Activated naive CD4-positive, alpha-beta T cell treated with anti-CD3 and anti-CD28 coated beads for 36 hours (primary cell): ENCODE measurements at places on chromosomes 3 and 15. TPM values are rescaled to one million over a fixed set of nuclear protein-coding genes. Genes with fewer than 3 reads are reported as not detected.

DNA sequence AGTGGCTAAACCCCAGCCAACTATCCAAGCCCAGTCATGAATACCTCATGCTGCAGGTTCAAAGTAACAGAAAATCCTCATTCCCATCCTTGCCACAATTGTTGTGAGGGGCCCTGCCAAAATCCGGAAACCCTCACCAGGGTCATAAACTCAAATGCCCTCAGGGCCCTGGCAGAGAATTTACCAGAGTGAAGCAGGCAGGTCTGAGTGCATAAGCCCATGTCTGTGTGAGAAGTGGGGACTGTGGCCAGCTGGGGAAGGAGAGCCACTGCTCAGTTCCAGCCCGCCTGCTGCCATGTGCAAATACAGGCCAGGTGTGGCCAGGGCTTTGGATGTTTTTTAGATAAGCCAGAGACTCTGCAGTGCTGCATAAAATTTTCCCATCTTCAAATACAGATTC lies 7.0 kb downstream of the CEP152 start:
- H3K4me1 ChIP-seq: peaks cover 51% of the 10 kb centered on the region
- peaks cover 29% of the 10 kb centered on the region for H3K36me3 ChIP-seq
- no peak overlapping the region for H3K27ac ChIP-seq

- no peak overlapping the region for H3K4me3 ChIP-seq
- DNase-seq: peak; percentile 72
- H3K27ac ChIP-seq: peak overlapping the region; percentile 77
Measured at GRCh38 chr15:34239151-34239808, 14.5 kb downstream of the EMC4 start.

Gene COMMD2
- total RNA-seq: 28.0 TPM

Gene LTK
- not detected for total RNA-seq

- H3K4me3 ChIP-seq: no peak overlapping the region
- DNase-seq: peak; percentile 88
- H3K4me1 ChIP-seq: peaks cover 24% of the 10 kb centered on the region
- H3K27me3 ChIP-seq: peaks cover 3% of the 10 kb centered on the region
- peak overlapping the region; percentile 71 for H3K27ac ChIP-seq
- no peaks in the 10 kb centered on the region for H3K36me3 ChIP-seq
Measured at GRCh38 chr3:153138276-153139210, 23.5 kb upstream of the RAP2B start.

GRCh38 chr15:80861731-80862170 lies 82.6 kb downstream of the CEMIP start:
- no peaks in the 10 kb centered on the region for H3K27me3 ChIP-seq
- no peak for DNase-seq
- no peak overlapping the region for H3K27ac ChIP-seq
- no peaks in the 10 kb centered on the region for H3K36me3 ChIP-seq

DNA sequence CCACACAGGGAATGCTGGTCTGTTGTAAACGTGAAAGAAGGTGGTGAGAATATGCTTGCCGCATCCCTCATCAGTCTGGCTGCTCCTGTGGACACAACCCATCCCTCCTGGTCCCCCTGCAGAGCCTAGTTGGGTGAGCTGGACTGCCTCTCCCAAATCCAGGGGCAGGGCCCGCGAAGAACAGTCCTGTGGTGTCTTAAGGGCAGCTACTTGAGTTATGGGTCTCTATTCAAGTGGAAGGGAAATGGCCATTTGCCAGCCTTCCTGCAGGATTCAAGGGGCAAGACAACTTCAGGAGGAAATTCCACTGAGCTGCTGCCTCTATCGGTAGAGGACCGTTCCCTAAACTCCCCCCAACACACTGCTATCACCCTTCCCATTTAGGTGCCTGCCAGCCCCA lies 98.9 kb downstream of the IQSEC1 start:
- H3K36me3 ChIP-seq: no peaks in the 10 kb centered on the region
- peaks cover 10% of the 10 kb centered on the region for H3K4me1 ChIP-seq
- H3K4me3 ChIP-seq: no peak overlapping the region
- no peaks in the 10 kb centered on the region for H3K27me3 ChIP-seq
- H3K27ac ChIP-seq: no peak overlapping the region
- no peak for DNase-seq

Gene ZKSCAN7
- 1.7 TPM for total RNA-seq

Gene FBXO40
- not detected for total RNA-seq

GRCh38 chr3:8938021-8938420 lies 25.3 kb downstream of the RAD18 start:
- DNase-seq: no peak
- H3K4me1 ChIP-seq: no peaks in the 10 kb centered on the region
- H3K36me3 ChIP-seq: peaks cover 46% of the 10 kb centered on the region
- H3K4me3 ChIP-seq: no peak overlapping the region

GRCh38 chr3:120841264-120841663 lies 66.7 kb upstream of the STXBP5L start:
- H3K4me1 ChIP-seq: no peaks in the 10 kb centered on the region
- no peak for DNase-seq
- no peak overlapping the region for H3K27ac ChIP-seq
- no peak overlapping the region for H3K4me3 ChIP-seq
- H3K36me3 ChIP-seq: no peaks in the 10 kb centered on the region

GRCh38 chr3:105686278-105686897 lies 182.4 kb downstream of the CBLB start:
- peaks cover 26% of the 10 kb centered on the region for H3K4me1 ChIP-seq
- no peak for DNase-seq
- H3K36me3 ChIP-seq: peaks cover 24% of the 10 kb centered on the region
- no peak overlapping the region for H3K27ac ChIP-seq
- no peaks in the 10 kb centered on the region for H3K27me3 ChIP-seq

DNA sequence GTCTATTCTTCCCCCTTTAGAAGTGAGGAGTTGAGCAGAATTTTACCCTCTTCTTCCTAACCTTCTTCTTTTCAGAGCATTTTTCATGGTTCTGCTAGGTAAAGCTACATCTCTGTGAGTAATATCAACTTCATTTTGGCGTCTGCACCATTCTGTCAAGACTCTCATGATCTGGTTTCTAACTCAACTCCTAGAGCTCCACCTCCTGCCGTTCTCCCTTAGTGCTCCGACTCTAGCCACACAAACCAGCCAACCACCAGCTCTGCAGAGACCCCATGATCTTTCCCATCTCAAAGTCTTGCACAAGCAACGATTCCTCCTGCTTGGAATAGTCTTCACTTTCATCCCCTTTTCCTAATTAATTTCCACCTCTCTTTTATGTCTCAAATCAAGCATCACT lies 193.9 kb upstream of the TMC3 start:
- no peak for DNase-seq
- H3K27ac ChIP-seq: no peak overlapping the region
- no peaks in the 10 kb centered on the region for H3K4me1 ChIP-seq
- H3K4me3 ChIP-seq: no peak overlapping the region
- no peaks in the 10 kb centered on the region for H3K36me3 ChIP-seq

- H3K4me3 ChIP-seq: no peak overlapping the region
- no peak overlapping the region for H3K27ac ChIP-seq
- no peaks in the 10 kb centered on the region for H3K27me3 ChIP-seq
- no peak for DNase-seq
- H3K36me3 ChIP-seq: no peaks in the 10 kb centered on the region
Measured at GRCh38 chr3:35383719-35384555, 255.4 kb upstream of the ARPP21 start.

Gene ADGRG7
- not detected for total RNA-seq

- peaks cover 6% of the 10 kb centered on the region for H3K27me3 ChIP-seq
- H3K27ac ChIP-seq: peak overlapping the region; percentile 88
- H3K36me3 ChIP-seq: peaks cover 27% of the 10 kb centered on the region
- peaks cover 40% of the 10 kb centered on the region for H3K4me1 ChIP-seq
- peak overlapping the region; percentile 83 for H3K4me3 ChIP-seq
- DNase-seq: peak; percentile 43
Measured at GRCh38 chr3:100709842-100710260, 557 bp downstream of the TFG start.

DNA sequence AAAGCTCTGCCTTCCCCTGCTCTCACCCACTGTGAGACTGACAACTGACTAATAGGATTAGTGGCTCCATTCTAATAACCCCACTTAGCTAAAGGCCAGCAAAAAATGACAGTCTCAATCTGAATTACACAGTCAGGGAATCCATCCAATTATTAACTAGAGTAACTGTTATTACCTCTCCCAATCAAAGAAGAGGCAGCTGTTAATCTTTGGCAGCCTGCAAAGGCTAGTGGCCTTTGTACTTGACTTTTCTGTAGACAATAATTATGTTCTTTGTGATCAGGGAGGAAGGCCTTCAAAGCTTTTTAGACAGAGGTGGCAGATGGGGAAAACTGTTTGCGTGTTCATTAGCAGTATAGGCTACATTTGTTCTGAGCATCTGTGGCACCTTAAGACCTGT lies 177.7 kb downstream of the ISL2 start:
- H3K4me1 ChIP-seq: no peaks in the 10 kb centered on the region
- H3K27me3 ChIP-seq: no peaks in the 10 kb centered on the region
- H3K27ac ChIP-seq: no peak overlapping the region
- DNase-seq: no peak
- H3K36me3 ChIP-seq: peaks cover 2% of the 10 kb centered on the region
- no peak overlapping the region for H3K4me3 ChIP-seq

Gene QRICH1
- 111 TPM for total RNA-seq

GRCh38 chr3:110624576-110624975 lies 447.0 kb upstream of the NECTIN3 start:
- no peak overlapping the region for H3K4me3 ChIP-seq
- no peak overlapping the region for H3K27ac ChIP-seq
- peaks cover 2% of the 10 kb centered on the region for H3K27me3 ChIP-seq
- H3K4me1 ChIP-seq: peaks cover 17% of the 10 kb centered on the region
- DNase-seq: no peak

DNA sequence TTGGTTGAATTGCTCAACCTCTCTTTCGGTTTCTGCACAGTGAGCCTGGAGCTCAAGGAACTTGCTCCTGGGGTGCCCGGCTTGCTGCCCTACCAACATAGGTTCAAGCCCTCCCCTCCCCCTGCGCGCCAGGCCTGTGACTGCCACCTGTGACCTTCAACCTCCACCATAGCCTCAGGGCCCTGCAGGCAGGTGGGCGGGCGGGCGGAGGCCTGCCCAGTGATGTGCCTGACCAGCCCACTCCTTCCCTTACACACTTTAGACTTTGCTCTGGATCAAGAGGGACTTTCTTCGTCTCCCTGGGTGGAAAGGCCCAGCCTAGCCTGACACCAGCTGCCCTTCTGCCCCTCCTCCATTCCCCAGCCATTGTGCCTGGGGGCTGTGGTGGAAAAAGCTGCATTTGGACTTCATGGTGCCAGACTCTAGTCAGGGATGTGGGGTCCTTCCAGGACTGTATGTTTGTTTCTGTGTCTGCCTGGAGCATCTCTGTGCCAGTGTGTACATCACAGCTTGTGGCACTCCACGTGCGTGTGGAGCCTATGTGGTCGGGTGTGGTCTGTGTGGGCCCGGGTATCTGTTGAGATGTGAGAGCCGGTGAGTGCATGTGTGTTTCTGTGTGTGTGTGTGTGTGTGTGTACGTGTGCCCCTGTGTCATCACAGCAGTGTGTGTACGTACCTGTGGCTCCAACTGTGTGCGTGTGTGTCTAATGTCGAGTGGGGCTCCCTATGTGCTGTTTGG lies 9.5 kb downstream of the PRKCD start:
- no peaks in the 10 kb centered on the region for H3K27me3 ChIP-seq
- peaks cover under 1% of the 10 kb centered on the region for H3K36me3 ChIP-seq
- H3K27ac ChIP-seq: no peak overlapping the region
- peak; percentile 37 for DNase-seq

- no peak for DNase-seq
- H3K36me3 ChIP-seq: no peaks in the 10 kb centered on the region
- no peak overlapping the region for H3K4me3 ChIP-seq
- no peaks in the 10 kb centered on the region for H3K4me1 ChIP-seq
- H3K27me3 ChIP-seq: no peaks in the 10 kb centered on the region
- no peak overlapping the region for H3K27ac ChIP-seq
Measured at GRCh38 chr3:127394031-127394430, 106.2 kb upstream of the PRR20G start.

DNA sequence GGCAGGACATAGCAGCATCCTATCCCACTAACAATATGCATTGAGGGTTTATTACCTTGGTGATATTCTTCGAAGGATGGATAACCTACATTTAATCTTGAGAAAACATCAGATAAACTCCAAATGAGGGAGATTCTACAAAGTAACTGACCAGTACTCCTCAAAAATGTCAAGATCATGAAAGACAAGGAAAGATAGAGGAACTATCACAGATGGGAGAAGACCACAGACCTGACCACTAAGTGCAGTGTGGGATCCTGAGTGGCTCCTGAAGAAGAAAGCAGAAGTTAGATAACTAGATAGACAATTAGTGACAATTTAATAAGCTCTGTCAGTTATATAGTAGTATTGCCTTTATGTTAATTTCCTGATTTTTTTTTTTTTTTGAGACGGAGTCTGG lies 17.7 kb upstream of the CGNL1 start:
- no peaks in the 10 kb centered on the region for H3K36me3 ChIP-seq
- H3K4me3 ChIP-seq: no peak overlapping the region
- H3K4me1 ChIP-seq: no peaks in the 10 kb centered on the region
- DNase-seq: no peak

GRCh38 chr3:161035711-161036110 lies 69.4 kb downstream of the B3GALNT1 start:
- peaks cover 2% of the 10 kb centered on the region for H3K36me3 ChIP-seq
- no peaks in the 10 kb centered on the region for H3K27me3 ChIP-seq
- H3K27ac ChIP-seq: no peak overlapping the region
- peaks cover 8% of the 10 kb centered on the region for H3K4me1 ChIP-seq
